ENCODE measurements at places on chromosomes 2 and 18.

DNA sequence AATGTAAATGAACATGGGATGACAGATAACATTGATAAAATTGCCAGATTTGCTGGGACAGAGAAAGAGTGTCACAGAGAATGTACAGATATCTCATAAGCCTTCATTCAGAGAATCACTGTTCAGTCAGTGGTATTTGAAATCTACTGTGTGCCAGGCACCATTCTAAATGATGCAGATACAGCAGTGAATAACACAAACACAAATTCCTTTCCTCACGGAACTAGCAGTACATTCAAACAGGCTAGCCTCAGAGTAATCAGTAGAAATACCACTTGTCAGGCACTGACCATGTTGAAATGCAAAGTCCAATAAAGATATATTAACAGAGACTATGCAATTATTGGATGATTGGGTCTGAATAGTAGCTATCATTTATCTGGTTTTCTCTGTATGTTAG lies 211.0 kb downstream of the RDH14 start:
- DNase-seq = no peak

DNA sequence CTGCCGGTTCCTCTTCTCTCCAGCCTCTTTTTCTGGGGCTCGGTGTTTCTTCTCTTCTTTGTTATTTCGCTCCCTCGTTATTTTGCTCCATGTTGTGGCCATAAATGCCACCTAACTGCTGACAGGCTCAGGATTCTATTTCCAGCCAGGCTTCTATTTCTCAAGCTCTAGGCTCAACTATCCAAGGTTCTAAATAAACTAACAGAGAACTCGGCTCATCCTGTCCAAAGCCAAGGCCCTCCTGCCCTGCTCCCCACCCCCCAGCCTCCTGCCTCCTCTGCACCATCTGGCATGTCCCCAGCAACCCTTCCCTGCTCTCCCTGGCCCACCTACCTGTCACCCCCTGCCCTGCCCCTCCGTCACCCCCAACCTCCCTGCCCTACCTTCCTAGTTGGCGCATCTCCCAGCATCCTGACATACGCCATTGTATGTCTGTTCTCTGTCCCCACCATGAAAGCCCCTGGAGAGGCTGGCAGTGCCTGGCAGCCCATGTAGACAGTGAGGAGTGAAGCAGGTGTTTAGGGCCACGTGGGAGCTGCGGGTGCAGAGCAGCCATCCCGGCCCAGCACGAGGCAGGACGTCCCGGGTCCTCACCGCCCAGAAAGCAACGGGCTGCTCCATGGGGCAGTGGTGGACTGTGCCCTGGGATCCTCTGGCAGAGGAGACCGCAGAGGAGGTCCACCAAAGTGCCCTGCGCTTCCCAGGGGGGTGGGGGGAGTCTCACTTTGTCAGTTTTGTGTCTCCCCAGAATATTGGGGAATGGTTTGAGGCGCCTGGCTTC lies 186.9 kb downstream of the TWIST2 start:
- DNase-seq = no peak

- DNase-seq = no peak
These were observed 127.7 kb downstream of the TNS1 start for GRCh38 chr2:217875138-217875537.

DNA sequence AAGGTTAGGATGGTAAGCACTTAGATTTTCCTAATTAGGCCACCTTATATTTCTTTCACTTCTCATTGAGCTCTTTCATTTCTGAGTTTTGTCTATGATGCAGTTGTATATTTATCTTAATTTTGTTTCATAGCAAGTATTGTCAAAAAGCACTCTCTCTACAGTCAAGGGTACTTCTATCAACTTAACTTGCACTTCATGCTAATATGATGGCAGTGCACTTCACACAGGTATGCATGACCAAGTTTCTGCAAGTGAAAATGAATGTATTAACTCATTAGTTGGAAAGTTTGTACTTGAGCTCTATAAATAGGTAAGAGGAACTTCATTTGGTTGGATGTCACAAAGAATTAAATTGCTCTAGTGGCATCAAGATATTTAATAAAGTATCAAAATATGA lies 51.5 kb upstream of the CDH19 start:
- no peak for DNase-seq

DNA sequence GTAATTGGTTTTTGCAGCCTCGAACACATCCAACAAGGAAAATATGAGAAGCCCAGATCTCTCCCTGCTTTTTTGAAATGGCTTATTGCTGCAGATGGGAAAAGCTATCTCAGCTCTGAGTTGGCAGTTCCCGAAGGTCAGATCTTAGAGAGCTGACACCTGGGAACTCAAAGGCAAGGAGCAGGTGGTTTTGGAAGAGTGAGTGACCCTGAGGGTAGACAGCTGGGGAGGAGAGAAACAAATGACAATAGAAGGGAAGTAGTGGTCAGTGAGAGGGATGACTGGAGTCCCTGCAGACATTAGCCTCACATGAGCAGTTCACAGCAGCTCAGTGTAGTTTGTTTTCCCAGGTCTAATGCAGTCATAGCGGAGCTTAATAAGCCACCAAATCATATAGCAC lies 317.9 kb downstream of the STK39 start:
- no peak for DNase-seq

GRCh38 chr2:47087051-47087450 lies 68.1 kb downstream of the STPG4 start:
- DNase-seq = no peak

DNA sequence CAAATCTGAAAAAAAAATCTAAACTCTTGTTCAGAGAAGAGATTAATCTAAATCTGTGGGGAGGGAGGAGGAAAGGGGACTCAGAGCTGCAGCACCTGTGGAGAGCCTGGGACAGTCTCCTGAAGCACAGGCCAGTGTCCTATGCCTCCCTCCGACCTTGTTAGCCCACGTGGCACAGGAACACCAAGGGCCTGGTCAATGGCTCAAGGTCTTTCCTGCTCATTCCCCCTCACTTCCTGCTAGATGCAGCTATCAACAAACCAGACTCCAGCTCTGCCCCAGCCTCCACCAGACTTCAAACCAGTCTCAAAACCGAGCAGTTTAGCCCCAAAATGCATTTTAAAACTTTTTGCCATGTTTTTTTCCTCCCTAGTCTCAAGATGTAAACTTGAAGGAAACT lies 20.1 kb upstream of the SULT1C3 start:
- no peak for DNase-seq

DNA sequence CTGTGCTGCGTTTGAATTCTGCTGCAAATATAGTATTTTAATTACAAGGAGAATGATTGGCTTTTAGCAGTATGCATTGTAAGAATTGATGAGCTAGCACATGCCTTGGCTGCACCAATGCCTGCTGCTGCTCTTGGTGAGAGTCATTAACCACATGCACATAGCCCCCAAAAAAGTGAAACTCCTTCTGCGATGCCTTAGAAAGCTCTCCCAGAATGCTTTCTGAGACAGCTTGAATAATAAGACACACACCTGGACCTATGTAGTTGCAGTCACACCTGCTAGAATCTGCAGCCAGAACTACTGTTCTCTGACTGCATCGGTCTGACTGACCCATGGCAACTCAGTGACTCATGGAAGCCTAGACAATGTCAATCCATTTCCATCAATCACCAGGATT lies 170.1 kb upstream of the DDX18 start:
- no peak for DNase-seq

GRCh38 chr18:73774811-73775509 lies 372.7 kb downstream of the FBXO15 start:
- DNase-seq = no peak

DNA sequence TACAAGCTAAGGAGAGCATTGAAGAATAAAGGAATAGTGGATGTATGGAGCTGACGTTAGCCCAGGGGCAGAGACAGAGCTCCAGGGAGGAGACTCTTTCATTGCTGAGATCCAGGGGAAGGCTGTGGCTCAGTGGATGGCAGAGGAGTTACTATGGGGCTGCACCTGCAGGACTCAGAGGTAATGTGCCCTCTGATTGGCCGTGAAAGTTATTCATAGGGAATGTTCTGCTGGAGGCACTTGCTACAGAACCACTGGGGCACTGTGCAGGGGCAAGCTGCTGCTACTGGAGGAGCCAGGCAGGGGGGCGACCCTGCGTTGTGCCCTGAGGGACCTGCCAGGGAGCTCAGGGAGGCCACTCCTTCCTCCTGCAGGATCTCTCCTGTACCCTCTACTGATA lies 199.2 kb downstream of the PTPRM start:
- no peak for DNase-seq
